ENCODE measurements at places on chromosomes 1 and 21.
A peak's percentile ranks its signal among the peaks of the same experiment; 100 is the strongest.

DNA sequence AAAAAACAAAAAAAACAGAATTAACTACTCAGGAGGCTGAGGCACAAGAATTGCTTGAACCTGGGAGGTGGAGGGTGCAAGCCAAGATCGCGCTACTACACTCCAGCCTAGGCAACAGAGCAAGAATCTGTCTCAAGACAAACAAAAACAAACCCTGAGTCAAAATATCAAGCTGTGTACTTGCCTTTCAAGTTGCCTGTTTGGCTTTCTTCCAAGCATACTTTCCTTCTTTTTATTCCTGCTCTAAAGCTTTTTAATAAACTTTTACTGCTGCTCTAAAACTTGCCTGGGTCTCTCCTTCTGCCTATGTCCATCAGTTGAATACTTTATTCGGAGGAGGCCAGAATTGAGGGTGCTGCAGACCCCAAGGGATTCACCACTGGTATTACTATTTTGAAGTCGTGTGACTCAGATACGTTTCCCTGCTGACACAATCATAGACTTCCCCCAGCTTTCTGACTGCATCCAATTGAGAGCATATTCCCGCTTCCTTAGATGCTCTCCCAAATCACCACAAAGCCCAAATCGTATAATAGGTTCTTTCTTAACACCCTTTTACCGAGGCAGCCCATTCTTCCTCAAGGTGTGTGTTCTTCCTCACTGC, 3.5 kb upstream of the ACBD6 start:
- H3K4me3 ChIP-seq, result no peak overlapping the region
- peaks cover 14% of the 10 kb centered on the region for H3K4me1 ChIP-seq
- DNase-seq, result no peak
- no peaks in the 10 kb centered on the region for H3K36me3 ChIP-seq
- H3K27me3 ChIP-seq, result no peaks in the 10 kb centered on the region

- no peaks in the 10 kb centered on the region for H3K4me1 ChIP-seq
- no peak overlapping the region for H3K4me3 ChIP-seq
- no peak overlapping the region for H3K27ac ChIP-seq
- H3K27me3 ChIP-seq, result no peaks in the 10 kb centered on the region
- DNase-seq, result no peak
Observed at GRCh38 chr1:88169939-88170338, 514.1 kb upstream of the PKN2 start.

- no peaks in the 10 kb centered on the region for H3K36me3 ChIP-seq
- no peak overlapping the region for H3K27ac ChIP-seq
- DNase-seq, result no peak
- no peaks in the 10 kb centered on the region for H3K4me1 ChIP-seq
- H3K27me3 ChIP-seq, result no peaks in the 10 kb centered on the region
Observed at GRCh38 chr1:241323514-241324195, 33.4 kb downstream of the RGS7 start.

DNA sequence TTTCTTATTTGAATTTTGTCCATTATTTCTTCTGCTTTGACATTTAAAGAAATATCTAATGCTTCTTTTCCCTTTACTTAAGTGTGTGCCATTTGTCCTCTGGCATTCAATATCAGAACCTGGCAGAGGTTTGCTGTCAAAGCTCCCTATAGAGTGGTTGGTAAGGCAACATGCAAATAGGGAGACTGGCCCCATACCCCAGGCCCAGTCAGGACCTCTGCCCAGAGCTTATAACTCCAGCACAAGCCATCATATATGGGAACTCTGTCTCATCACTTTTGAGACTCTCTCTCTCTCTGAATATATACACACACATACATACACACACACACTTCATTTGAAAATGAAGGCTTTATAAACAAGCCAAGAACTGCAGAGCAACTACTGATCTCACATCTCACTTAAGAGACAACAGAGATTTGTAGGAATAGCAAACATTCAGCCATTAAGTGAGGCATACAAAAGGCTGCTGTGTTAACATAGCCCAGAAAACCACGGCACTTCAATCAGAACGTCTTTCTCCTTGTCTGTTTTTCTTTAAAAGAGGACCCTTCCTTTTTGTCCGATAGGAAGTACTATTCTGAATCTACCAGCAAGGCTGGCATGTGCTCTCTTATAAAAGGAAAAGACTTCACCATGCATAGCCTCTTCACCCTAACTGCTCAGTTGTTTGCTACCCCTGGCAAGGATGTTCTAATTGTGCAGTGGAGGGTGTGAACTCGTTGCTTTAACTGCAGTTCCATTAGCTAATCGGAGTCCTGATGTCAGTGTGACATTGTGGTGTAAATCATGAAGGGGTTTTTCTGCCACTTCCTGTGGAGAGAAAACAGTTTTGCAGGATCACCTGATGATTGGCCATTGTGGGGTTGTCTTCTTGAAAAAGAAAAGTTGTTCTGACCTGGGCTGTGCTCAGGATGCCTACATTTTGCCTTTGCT, 101.7 kb downstream of the NR5A2 start:
- no peaks in the 10 kb centered on the region for H3K36me3 ChIP-seq
- no peak for DNase-seq
- no peak overlapping the region for H3K4me3 ChIP-seq

DNA sequence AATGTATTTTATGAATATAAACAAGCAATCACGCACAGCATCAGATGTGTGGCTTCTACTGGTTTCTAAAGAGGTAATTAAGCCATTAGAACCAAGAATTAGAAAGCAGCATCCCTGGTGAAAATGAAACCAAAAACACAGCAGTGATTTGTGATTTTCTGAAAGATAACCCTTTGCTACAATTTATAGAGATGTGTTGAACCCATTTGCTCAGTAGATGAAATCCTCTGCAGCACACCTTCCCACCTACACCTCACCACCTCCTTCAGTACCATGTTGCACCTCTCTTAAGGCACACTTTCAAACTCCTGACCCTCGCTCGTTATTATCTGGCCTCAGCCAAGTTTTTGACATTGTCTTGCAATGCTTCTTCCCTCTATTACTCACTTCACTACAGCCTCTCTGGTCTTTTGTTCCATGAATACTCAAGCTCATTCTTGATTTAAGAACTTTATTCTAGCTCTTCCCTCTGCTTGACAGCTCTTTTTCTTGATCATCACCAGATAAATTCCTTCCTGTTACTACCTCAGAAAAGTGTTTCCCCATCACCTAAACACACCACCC, 38.6 kb downstream of the NSL1 start:
- H3K27ac ChIP-seq, result peak overlapping the region; percentile 33
- peak overlapping the region; percentile 12 for H3K4me3 ChIP-seq
- no peaks in the 10 kb centered on the region for H3K27me3 ChIP-seq
- peaks cover 31% of the 10 kb centered on the region for H3K4me1 ChIP-seq
- DNase-seq, result no peak

- H3K36me3 ChIP-seq, result peaks cover 74% of the 10 kb centered on the region
- no peak overlapping the region for H3K4me3 ChIP-seq
- no peak for DNase-seq
- no peaks in the 10 kb centered on the region for H3K4me1 ChIP-seq
Observed at GRCh38 chr1:232437510-232437909, 192.4 kb downstream of the SIPA1L2 start.

GRCh38 chr21:37071561-37072273, 1.2 kb downstream of the PIGP start:
- H3K4me1 ChIP-seq, result peaks cover 21% of the 10 kb centered on the region
- H3K36me3 ChIP-seq, result peaks cover 7% of the 10 kb centered on the region
- H3K4me3 ChIP-seq, result peak overlapping the region; percentile 87

DNA sequence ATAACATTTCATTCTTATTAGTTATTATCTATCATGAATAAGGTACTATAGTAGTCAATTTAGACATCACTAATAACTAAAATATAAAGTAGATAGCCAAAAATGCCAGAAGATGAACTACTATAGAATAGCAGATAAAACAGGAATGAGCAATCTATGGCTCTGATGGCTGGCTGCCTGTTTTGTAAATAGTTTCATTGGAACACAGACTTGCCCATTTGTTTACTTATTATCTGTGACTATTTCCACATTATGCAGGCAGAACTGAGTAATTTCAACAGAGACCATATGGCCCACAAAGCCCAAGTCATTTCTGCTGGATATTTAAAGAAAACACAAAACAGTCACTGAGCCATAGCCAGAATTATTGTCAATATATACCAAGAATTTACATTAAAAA, 222.1 kb downstream of the COL24A1 start:
- no peaks in the 10 kb centered on the region for H3K4me1 ChIP-seq
- no peaks in the 10 kb centered on the region for H3K36me3 ChIP-seq
- H3K27ac ChIP-seq, result no peak overlapping the region
- no peak overlapping the region for H3K4me3 ChIP-seq

DNA sequence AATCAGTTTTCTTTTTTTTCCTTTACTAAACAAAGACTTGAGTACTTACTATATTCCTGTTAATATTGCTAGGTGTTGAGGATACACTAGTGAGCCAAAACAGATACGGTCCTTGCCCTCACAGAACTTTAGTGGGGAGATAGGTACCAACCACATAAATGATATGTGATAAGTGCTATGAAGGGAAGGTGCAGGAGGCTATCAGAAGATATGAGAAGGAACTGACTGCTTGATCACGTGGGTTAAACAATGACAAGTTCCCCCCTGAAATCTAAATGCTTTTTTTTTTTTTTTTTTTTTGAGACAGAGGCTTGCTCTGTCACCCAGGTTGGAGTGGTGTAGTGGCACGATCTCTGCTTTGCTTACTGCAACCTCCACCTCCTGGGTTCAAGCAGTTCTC, 25.0 kb downstream of the RBM15 start:
- H3K4me3 ChIP-seq, result no peak overlapping the region
- no peaks in the 10 kb centered on the region for H3K27me3 ChIP-seq
- H3K36me3 ChIP-seq, result peaks cover 35% of the 10 kb centered on the region

GRCh38 chr1:178916448-178917174, 45.7 kb upstream of the ANGPTL1 start:
- DNase-seq, result no peak
- no peak overlapping the region for H3K4me3 ChIP-seq
- H3K27me3 ChIP-seq, result no peaks in the 10 kb centered on the region
- H3K36me3 ChIP-seq, result no peaks in the 10 kb centered on the region
- H3K27ac ChIP-seq, result no peak overlapping the region
- H3K4me1 ChIP-seq, result no peaks in the 10 kb centered on the region
